ENCODE measurements at places on chromosomes 1 and 21. TPM values are rescaled to one million over a fixed set of nuclear protein-coding genes. Genes with fewer than 3 reads are reported as not detected.
A peak's percentile ranks its signal among the peaks of the same experiment; 100 is the strongest.

S100A9 gene
- total RNA-seq = 271 TPM

- DNase-seq = no peak
- no peaks in the 10 kb centered on the region for H3K4me1 ChIP-seq
- H3K27me3 ChIP-seq = no peaks in the 10 kb centered on the region
- H3K27ac ChIP-seq = no peak overlapping the region
Observed at GRCh38 chr1:14897080-14897449, 256.5 kb upstream of the TMEM51 start.

UBE2U gene
- total RNA-seq = not detected

ZNF648 gene
- total RNA-seq = not detected

RIMKLA gene
- 3.3 TPM for total RNA-seq

- no peaks in the 10 kb centered on the region for H3K36me3 ChIP-seq
- no peak for DNase-seq
- H3K27me3 ChIP-seq = no peaks in the 10 kb centered on the region
- H3K4me3 ChIP-seq = no peak overlapping the region
Observed at GRCh38 chr1:241600496-241600901, 39.7 kb downstream of the CHML start.

UBASH3A gene
- total RNA-seq = 2.7 TPM

GRCh38 chr1:105072446-105072845, 1322.7 kb downstream of the AMY1C start:
- no peaks in the 10 kb centered on the region for H3K27me3 ChIP-seq
- H3K36me3 ChIP-seq = no peaks in the 10 kb centered on the region
- no peak overlapping the region for H3K27ac ChIP-seq
- no peaks in the 10 kb centered on the region for H3K4me1 ChIP-seq
- no peak for DNase-seq

DNA sequence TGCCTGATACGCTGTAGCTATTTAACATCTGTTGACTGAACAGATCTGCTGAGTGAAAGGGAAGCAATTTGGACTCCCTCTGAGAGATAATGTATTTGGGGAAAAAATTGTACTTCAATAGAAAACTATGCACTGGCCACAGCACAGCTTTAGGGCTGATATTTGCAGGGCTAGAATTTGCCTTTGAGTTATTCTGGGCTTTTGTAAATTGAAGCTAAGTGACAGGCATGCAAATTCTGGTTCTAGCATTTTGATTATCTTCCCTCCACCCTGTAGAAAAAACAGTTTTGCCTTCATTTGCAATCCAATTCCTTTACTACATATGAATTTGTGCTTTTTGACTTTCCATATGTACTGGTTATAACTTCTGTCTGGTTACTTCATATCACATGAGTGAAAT, 7.9 kb downstream of the KYAT3 start:
- no peak for DNase-seq
- no peak overlapping the region for H3K27ac ChIP-seq
- no peaks in the 10 kb centered on the region for H3K27me3 ChIP-seq
- H3K4me3 ChIP-seq = no peak overlapping the region

- no peak overlapping the region for H3K27ac ChIP-seq
- no peaks in the 10 kb centered on the region for H3K4me1 ChIP-seq
- H3K36me3 ChIP-seq = peaks cover 17% of the 10 kb centered on the region
- no peak overlapping the region for H3K4me3 ChIP-seq
- DNase-seq = no peak
Observed at GRCh38 chr21:29053656-29054055, 19.8 kb downstream of the CCT8 start.

DNA sequence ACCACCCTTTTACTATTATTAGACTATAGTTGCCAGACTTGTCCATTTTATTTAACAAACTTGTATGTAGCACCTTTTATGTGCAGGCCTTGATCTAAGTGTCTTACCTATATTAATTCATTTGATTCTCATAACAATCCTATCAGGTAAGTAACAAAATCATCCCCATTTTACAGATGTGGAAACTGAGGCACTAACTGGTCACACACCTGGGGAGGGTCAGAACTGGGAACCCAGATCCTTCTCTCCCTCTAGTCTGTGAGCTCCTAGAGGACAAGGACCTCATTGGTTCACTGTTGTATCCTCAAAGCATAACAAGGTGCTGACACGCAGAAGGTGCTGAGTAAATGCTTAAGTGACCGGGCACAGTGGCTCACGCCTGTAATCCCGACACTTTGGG, 14.9 kb downstream of the FBXO2 start:
- H3K36me3 ChIP-seq = no peaks in the 10 kb centered on the region
- H3K4me1 ChIP-seq = no peaks in the 10 kb centered on the region
- no peak for DNase-seq
- H3K27me3 ChIP-seq = no peaks in the 10 kb centered on the region
- H3K4me3 ChIP-seq = no peak overlapping the region
- no peak overlapping the region for H3K27ac ChIP-seq

GRCh38 chr1:96362623-96363022, 359.0 kb upstream of the PTBP2 start:
- H3K27ac ChIP-seq = no peak overlapping the region
- H3K4me1 ChIP-seq = no peaks in the 10 kb centered on the region
- no peaks in the 10 kb centered on the region for H3K36me3 ChIP-seq
- no peak overlapping the region for H3K4me3 ChIP-seq

- no peak overlapping the region for H3K4me3 ChIP-seq
- no peak for DNase-seq
- no peak overlapping the region for H3K27ac ChIP-seq
- H3K36me3 ChIP-seq = no peaks in the 10 kb centered on the region
Observed at GRCh38 chr1:21821385-21822019, 9.4 kb downstream of the LDLRAD2 start.

GRCh38 chr1:31199949-31200348, 39.7 kb downstream of the NKAIN1 start:
- H3K36me3 ChIP-seq = no peaks in the 10 kb centered on the region
- no peak overlapping the region for H3K4me3 ChIP-seq
- no peaks in the 10 kb centered on the region for H3K27me3 ChIP-seq
- no peak for DNase-seq

- H3K4me3 ChIP-seq = peak overlapping the region; percentile 43
- peak; percentile 72 for DNase-seq
- peaks cover 9% of the 10 kb centered on the region for H3K4me1 ChIP-seq
- no peaks in the 10 kb centered on the region for H3K36me3 ChIP-seq
- H3K27ac ChIP-seq = no peak overlapping the region
Observed at GRCh38 chr1:245155272-245156040, 671 bp downstream of the KIF26B start.

GRCh38 chr1:118944133-118944532, 44.0 kb downstream of the TBX15 start:
- no peaks in the 10 kb centered on the region for H3K27me3 ChIP-seq
- no peak overlapping the region for H3K27ac ChIP-seq
- H3K36me3 ChIP-seq = no peaks in the 10 kb centered on the region
- H3K4me3 ChIP-seq = no peak overlapping the region
- no peaks in the 10 kb centered on the region for H3K4me1 ChIP-seq

VTCN1 gene
- total RNA-seq = 32.6 TPM

SPOCD1 gene
- total RNA-seq = 0.98 TPM

DNA sequence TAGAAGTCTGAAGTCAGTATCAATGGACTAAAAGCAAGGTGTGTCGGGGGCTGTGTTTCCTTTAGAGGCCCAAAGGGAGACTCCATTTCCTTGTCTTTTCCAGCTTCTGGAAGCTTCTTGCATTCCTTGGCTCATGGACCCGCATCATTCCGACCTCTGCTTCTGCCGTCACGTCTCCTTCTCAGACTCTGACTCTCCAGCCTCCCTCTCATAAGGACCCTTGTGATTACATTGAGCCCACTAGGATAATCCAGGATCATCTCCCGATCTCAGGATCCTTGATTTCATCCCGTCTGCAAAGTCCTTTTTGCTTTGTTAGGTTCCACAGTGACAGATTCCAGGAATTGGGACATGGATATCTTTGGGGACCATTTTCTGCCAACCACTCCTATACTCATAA, 265.8 kb upstream of the CSF3R start:
- no peak overlapping the region for H3K27ac ChIP-seq
- no peaks in the 10 kb centered on the region for H3K4me1 ChIP-seq
- H3K4me3 ChIP-seq = no peak overlapping the region
- DNase-seq = no peak
- H3K36me3 ChIP-seq = no peaks in the 10 kb centered on the region
- no peaks in the 10 kb centered on the region for H3K27me3 ChIP-seq

DNA sequence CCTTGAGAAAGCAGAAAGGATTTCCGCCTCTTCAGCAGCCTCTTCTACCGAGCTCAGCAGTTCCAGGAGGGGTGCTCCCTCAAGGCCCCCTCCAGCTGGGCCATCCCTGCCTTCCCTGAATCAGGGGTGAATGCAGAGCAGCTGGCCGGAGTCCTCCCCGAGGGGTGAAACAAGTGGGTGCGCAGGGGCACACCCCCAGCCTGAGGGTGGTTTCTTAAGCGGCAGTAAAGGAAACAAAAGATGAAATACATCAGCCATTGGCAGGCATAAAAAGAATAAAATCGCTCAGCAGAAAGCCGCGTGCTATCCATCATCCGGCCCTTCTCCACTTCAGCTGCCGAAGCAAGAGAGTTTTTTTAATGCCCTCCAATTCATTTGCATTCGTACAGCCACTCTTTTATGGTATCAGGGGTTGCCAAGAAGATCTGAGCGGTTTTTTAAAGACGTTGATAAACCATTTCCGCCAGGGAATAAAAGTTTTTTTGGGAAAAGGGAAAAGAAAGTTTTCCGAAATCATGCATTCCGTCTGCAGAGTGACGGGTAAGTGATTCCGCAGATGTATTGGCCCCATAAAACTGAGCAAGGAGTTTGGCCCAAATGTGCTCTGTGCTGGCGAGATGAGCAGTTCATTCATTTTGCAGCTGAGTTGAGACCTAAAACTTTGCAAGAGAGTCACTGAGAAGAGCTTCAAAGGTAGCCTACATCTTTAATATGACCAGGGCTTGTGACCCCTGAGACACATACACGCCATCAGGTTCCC, 73.7 kb upstream of the ZC3H12A start:
- H3K36me3 ChIP-seq = no peaks in the 10 kb centered on the region
- H3K4me1 ChIP-seq = no peaks in the 10 kb centered on the region
- no peaks in the 10 kb centered on the region for H3K27me3 ChIP-seq
- DNase-seq = no peak
- no peak overlapping the region for H3K27ac ChIP-seq

DNA sequence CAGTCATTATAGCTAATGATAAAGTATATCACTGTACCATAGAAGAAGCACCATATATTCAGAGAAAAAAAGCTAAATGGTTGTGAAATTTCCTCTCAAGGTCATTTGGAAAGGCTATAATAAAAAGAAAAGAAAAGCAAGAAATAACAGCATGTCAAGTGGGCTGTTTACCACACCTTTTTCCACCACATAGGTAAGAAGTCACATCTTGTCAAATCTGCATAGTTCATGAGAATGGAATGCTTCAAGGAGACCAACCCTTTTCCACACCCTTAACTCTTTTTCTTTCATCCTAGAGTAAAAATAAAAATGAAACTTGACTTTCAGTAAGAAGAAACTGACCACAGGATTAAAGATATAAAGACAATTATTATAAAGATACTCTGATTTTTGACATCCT, 91.2 kb downstream of the ATP6V1G3 start:
- no peak for DNase-seq
- no peak overlapping the region for H3K4me3 ChIP-seq
- no peaks in the 10 kb centered on the region for H3K27me3 ChIP-seq
- no peaks in the 10 kb centered on the region for H3K4me1 ChIP-seq
- H3K36me3 ChIP-seq = no peaks in the 10 kb centered on the region
